Posterior vena cava (tissue), 2 donors: ENCODE measurements at places on chromosomes 3 and 15. TPM values are rescaled to one million over a fixed set of nuclear protein-coding genes. Genes with fewer than 3 reads are reported as not detected.

The SATB1 gene
- 10.9 TPM for total RNA-seq

The ZNF620 gene
- 3.7 TPM for total RNA-seq

The ROBO2 gene
- 1.4 TPM for total RNA-seq

The ADAMTS7 gene
- total RNA-seq, result 6.7 TPM

The SEMA3F gene
- total RNA-seq, result 48.0 TPM

The KCNMB3 gene
- 3.1 TPM for total RNA-seq

DNA sequence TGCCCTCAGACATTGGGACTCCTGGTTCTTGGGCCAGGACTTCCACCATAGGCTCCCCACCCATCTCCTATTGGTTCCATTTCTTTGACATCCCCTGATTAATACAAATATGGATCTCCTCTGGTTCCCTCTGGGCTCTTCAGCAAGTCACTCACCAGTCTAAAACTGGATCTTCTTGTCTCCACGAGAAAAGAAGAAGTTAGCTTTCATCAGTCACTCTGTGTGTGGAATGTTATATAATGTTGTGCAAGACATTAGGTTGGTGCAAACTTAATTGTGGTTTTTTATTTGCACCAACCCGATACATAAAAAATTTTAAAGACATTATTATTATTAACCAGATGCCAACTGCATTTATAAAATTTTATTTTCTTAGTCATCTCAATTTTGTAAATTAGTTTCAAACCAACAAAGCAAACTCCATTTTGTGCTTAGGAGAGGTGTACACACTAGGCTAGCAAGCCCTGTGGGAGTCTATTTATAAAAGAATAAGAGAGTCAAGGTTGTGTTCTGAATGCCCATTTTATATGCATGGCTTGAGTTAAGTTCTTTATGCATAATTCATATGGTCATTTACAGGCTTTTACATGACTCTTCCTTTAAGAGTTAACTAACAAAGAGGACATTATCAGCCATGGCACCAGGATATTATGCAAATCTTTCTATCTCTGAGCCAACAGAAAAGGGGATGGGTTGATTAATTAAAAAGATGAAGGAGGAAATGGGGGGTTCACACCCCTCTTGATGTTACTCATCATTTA is 35.1 kb upstream of the IL12A start:
- no peak for DNase-seq

DNA sequence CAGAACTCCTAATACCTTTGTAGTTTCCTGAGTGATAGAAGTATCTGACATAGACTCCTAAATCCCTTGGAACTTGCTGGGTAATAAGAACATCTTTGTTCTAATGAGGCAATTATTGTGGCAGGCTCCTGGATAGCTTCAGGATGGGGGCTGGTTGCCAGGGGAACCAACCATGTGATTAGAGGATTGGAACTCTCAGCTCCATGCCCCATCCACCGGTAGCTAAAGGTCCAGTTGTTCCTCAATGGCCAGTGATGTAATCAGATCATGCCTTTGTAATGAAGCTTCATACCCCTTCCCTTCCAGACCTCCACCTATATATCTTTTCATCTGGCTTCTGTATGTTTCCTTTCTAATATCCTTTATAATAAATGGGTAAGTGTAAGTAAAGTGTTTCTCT is 221.2 kb upstream of the ALCAM start:
- DNase-seq, result no peak

- DNase-seq, result no peak
These were observed 23.0 kb downstream of the CRYGS start for GRCh38 chr3:186520957-186521842.

DNA sequence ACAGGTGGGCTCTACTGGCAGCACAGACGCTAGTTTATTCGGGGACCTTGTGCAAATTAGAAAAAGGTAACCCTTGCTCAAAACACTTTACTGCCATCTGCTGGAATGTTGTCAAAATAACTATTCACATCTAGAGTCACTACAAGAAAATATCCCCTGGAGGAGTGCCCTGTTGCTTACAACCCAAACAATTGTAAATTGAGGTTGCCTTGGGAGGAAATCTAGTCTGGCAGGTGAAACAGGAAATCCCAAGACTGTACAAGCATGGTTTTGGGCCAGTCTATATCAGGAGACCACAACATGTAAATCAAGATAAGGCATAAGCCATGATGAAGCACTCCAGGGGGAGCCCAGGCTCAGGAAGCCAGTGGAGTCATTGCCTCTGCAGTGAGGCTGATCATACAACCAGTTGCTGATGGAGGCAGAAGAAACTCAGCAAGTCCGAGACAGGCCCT is 136.8 kb upstream of the ACP3 start:
- DNase-seq, result no peak

DNA sequence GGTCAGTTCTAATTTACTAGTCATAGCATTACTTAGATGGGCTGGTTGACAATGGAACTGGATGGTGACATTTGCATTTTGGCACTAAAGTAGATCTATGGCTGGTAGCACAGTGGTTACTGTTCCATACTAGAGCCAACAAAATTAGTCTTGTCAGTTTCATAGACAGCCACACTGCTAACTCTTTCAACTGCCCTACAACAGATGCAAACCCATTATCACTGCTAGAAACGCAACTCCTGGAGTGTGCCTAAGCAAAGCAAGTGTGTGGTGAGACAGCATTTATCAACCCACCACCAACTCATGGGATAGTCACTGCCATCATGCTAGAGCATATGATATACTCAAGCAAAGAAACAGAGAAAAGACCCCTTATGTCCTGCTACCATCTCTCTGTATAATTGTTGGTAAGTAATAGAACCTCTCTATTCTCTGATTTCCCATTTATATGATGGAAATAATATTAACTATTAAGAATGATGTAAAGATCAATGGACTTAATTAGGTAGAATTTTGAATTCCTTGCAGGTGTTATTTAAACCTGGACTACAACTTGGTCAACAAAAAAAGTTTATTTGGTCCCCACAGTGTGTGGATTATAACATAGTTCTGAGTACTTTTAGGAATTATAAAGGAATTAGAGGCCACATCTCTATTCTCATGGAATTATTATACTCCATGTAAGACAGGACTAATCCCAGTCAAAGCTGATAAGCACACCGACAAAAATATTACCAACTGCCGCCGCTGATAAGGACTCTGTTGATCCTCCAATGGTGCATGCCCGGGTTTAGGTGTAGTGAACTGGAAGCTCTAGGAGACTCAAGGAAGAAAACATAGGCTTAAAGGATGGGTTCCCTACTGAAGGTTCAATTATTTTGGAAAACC is 19.9 kb upstream of the ABHD5 start:
- no peak for DNase-seq

GRCh38 chr15:81410318-81410753 is 36.3 kb upstream of the TMC3 start:
- no peak for DNase-seq

DNA sequence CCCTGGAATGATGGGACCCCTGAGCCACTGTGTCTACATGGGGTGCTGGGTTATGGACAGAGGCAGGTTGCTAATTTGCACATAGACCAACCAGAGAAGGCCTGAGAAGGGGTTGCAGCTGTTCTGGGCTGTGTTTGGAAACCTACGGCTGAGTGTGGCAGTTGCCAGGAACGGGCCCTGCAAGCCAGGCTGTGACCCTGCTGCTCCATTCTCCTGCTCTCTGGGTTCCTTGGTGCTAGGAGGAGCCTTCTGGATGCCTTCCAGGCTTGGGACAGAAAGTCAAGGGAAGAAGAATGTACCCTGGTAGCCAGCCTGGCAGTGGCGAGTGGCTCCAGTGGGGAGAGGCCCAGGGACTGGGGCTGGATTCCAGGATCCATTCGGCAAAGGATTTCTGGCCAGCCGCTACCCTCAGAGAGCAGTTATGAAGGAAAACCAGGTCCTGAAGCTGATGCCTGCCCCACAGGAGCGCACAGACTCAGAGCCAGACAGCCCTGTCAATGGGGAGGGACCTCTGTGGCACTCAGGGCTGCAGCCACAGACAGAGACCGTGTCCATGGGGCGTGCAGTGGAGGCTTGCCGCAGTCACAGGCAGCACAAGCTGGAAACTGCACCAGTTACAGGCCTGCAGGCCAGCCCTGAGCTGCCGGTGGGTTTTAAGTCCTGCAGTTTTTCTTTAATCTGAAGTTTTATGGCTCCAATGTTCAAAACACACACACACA is 55.1 kb upstream of the ACAD9 start:
- DNase-seq, result no peak

DNA sequence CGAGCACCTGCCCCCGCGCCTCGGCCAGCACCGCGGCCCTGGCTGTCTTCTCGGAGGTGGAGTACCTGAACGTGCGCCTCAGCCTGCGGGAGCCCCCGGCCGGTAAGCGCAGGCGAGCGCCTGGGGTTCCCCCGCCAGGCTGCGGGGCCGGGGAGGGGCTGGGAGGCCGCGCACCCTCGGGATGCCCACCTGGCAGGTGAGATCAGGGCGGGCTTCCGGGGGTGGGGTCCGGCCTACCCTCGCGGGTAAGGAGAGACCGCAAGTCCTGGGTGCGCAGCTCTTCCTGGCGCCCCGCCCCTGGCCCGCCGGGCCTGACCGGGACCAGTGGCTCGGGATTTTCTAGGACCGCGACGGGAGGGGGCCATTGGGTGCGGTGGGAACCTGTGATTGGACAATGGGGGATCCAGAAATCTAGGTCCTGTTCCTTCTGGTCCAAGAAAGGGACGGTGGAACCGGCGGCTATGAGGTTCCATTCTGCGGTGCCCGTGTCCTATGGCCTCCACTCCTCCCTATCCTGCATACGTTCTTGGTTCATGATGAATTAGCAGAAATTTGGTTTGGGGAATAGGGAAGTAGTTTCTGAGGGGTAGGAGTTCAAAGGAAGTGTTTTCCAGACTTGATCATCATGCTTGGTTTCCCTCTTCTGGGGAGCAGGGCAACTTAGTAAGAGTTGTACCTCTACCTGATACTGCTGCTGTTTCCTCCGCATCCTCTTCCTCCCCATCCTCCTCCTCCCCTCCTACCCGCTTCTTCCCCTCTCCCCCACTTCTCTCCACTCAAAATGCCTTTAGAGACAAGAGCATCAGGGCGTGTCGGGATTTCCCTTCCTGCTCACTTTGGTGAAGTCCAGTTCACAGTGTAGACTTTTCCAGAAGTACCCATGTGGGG is 808 bp downstream of the ARRDC4 start:
- peak; percentile 87 for DNase-seq

- no peak for DNase-seq
These were observed 107.2 kb upstream of the ABHD17C start for GRCh38 chr15:80587816-80588456.

GRCh38 chr15:64180235-64180824 is 17.5 kb upstream of the PPIB start:
- no peak for DNase-seq

DNA sequence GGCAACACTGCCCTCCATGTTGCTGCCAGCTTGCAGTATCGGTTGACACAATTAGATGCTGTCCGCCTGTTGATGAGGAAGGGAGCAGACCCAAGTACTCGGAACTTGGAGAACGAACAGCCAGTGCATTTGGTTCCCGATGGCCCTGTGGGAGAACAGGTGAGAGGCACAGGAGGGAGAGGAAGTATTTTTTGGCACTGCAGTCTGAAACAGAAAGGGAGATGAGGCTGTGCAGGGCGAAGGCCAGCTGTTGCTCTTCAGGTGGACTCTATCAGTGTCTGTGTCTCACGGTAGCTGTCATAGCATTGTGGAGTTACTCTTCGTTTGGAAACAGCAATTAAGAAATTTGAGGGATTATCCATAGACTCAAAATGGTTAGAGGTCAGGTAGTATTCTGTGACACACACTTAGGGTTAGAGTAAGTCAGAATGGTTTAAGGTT is 8.0 kb downstream of the NFKBIZ start:
- no peak for DNase-seq

DNA sequence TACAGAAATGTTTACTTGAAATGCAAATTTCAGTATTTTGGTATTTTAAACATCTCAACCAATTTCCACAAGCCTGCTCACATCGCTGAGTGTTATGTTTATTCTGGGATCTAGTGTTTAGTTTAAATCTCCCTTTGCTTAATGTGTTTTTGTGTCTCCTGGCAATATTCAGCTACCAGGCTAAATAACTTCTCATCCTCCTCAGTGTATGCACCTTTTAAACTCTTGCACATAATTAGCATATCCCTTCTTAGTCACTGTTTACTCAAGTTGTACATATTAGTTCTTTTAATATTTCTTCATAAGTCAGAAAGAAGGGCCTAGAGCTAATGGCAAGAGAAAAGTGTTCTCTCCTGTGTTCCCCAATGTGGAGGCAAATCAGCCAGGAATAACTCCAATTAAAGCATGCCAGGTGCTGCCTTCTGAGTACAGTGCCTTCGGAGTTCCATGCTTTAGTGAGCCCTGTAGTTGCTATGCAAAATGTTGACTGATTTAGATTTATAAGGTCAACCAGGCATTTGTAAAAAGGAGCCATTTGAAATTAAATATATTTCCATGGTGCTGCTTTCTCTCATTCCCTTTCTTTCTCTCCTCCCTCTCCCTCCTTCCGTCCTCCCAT is 234.3 kb downstream of the GAP43 start:
- no peak for DNase-seq

DNA sequence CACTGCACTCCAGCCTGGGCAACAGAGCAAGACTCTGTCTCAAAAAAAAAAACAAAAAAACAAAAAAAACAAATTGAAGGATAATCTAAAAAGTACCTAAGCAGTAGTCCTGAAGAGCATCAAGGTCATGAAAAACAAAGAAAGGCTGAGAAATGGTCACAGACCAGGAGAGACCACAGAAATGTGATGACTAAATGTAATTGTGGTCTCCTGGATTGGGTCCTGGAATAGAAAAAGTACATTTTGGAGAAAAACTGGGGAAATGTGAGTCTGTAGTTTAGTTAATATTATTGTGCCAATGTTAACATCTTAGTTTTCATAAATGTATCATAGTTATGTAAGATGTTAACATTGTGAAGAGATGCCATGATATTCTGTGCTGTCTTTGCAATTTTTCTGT is 267.5 kb upstream of the NR2E3 start:
- DNase-seq, result no peak

GRCh38 chr3:53350652-53351051 is 3.3 kb upstream of the DCP1A start:
- no peak for DNase-seq
